ENCODE measurements at places on chromosomes 3 and 15.

DNA sequence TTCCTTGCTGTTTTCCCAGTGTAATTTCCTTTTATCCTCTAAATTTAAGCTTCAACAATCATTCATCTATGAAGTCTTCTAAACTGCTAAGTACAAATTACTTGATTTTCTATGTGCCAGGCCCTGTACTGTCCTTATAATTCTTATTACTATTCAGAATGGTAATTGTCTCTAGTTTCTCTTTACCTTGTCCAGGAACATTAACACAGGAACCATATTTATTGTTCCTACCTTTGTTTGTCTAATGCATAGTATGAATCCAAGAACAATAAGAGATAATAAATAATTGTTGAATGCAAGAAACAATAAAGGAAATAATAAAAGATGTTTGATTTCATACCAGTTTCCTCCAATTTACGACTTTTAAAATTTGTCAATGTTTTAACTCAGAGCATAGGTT lies 1083.2 kb downstream of the ROBO2 start:
- DNase-seq: no peak

DNA sequence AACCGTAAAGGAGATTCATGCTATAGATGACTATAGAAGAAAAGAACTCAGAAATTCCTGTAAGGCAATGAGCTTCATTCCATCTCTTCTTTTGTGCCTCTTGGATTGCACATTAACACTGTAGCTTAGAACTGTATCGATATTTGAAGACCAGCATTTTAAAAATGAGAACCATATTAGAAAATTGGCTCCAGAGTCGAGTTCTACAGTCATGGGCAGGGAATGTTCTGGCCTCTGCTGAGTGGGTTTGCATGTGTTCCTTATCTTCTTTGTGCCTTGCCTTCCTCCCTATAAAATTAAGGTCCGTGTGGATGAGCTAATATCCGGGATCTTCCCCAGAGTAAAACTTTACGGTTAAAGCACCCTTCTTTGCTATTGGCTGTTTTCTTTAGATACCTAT lies 77.4 kb upstream of the PLCL2 start:
- no peak for DNase-seq

GRCh38 chr3:152349392-152349791 lies 80.7 kb downstream of the MBNL1 start:
- no peak for DNase-seq

DNA sequence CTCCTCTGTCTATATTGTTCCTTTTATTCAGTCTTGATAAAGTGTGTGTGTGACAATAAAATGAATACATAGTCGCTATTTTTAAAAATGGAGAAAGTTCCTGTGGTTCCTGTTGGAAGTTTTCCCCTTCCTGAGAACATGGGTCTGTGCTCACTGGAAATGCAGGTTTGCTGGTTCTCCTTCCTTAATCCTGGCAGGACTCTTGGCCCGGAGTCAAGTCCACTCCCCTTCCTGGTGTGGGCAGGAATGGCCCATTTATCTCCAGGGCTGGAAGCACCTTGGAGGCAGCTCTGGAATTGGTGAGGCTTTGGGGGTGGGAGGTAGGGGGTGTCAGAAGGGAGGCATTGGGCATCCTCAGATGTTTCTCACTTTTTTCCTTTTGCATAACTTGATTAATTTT lies 30.1 kb downstream of the FOXL2 start:
- no peak for DNase-seq

DNA sequence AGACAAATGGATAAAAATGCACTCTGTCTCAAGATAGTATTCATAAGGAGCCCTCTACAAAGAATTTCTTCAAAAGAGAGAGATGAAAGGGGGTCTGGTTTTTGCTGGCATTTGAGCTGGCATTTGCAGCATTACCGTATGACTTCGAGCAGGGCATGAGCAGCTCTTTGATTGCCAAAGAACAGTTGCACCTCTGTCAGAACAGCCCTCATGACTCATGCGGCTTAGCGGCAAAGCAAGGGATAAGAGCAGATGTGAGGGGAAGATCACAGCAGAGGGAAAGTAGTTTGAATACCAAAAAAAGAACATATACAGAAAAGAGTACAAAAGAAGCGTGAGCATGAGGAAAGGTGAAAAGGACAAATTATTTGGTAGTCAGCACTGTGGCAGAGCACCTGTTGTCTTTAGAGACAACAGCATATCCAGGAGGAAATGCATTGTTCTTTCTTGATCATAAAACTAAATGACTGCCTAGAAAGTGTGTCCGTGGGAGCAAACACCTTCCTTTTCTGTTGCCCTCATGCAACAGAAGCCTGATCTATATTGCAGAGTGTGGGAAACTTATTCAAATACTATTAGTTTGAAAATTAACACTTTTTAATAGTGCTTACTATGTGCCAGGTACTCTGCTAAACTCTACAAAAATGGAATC lies 80.5 kb upstream of the SLC24A5 start:
- no peak for DNase-seq

- no peak for DNase-seq
Observed at GRCh38 chr15:36372968-36373367, 206.5 kb upstream of the CDIN1 start.
